ENCODE measurements at places on chromosomes 5 and 9. TPM values are rescaled to one million over a fixed set of nuclear protein-coding genes. Genes with fewer than 3 reads are reported as not detected.

ZNF608 gene
- polyA plus RNA-seq, result 9.9 TPM

SWI5 gene
- polyA plus RNA-seq, result 23.4 TPM

PIGO gene
- 20.0 TPM for polyA plus RNA-seq

TMEM174 gene
- polyA plus RNA-seq, result not detected

NDUFS4 gene
- polyA plus RNA-seq, result 44.3 TPM

DPYSL3 gene
- 15.9 TPM for polyA plus RNA-seq

FAM81B gene
- polyA plus RNA-seq, result not detected

GLRA1 gene
- not detected for polyA plus RNA-seq

OR1J2 gene
- polyA plus RNA-seq, result not detected

CCDC192 gene
- polyA plus RNA-seq, result not detected

ADCY2 gene
- 0.07 TPM for polyA plus RNA-seq

PCDHB12 gene
- 0.16 TPM for polyA plus RNA-seq

GRCh38 chr9:85859765-85860164 lies 81.2 kb upstream of the NAA35 start:
- no peak for DNase-seq

- DNase-seq, result no peak
Measured at GRCh38 chr5:117713585-117714198, 1139.1 kb upstream of the SEMA6A start.

DNA sequence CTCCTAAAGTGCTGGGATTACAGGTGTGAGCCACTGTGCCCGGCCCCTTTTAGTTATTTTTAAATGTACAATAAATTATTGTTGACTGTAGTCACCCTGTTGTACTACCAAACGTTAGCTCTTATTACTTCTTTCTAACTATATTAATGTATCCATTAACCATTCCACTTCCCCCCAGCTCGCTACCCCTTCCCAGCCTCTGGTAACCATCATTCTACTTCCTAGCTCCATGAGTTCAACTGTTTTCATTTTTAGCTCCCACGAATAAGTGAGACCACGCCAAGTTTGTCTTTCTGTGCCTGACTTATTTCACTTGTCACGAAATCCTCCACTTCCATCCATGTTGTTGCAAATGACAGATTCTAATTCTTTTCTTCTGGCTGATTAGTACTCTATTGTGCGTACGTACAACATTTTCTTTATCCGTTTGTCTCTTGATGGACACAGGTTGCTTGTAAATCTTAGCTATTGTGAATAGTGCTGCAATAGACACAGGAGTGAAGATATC lies 6.5 kb downstream of the LURAP1L start:
- no peak for DNase-seq

DNA sequence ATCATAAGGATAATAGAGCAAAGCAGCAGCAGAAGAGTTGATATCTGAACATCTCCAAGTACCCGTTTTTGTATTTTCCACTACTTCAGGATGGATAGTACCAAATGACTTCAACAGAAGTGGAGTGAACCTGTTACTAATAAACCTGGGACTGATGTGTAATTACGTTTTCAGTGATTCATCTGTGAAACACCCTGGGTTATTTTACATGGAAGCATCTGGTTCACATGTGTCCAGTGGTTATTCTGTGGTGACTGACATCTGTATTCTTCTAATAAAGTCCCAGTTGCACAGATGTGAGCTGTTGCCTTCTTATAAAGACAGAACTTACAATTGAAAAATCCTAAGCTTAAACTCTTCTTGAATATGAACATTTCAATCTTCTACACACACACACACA lies 139.7 kb upstream of the VCAN start:
- no peak for DNase-seq

- DNase-seq, result no peak
Measured at GRCh38 chr5:148585988-148586387, 68.3 kb downstream of the HTR4 start.

- no peak for DNase-seq
Measured at GRCh38 chr9:4750023-4750673, 9.1 kb upstream of the AK3 start.

DNA sequence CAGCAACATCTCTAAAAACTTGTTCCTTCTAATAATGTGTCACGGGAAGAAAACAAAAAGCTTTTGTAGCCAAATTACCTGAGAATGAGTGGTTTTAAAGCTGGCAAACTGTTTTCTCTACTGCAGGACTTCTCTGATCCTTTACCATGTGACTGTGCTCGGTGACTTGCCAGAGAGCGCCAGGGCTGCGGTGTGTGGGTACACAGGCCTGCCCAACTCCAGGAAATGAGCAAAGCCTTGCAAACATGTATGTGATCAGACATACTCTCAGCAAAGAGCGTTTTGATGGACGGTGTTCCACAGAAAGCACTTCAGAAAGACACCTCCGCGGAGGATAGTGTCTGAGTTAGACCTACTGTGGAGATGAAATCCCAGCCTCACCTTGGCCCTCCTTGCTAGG lies 157.3 kb downstream of the SPOCK1 start:
- DNase-seq, result no peak

GRCh38 chr5:2903451-2904395 lies 152.2 kb upstream of the IRX2 start:
- DNase-seq, result no peak

GRCh38 chr5:91487420-91487819 lies 104.3 kb upstream of the ARRDC3 start:
- no peak for DNase-seq

DNA sequence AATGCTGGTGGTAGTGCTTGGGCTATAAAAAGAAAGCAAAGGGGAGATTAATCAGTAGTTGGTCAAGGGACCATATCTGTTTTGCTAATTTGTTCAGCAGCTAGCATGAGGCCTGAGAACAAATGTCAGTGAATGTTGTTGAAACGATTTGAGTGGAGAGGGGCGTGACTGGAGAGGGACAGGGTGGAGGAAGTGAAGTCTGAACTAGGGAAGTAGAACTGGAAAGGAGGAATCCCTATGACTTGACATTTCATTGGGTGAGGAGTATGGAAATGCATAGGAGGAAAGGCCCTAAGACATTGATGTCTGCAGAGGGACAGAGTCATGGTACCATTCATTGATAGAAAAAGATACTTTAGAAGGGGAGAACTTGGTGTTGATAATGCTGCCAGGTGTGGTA lies 19.7 kb downstream of the TLE4 start:
- DNase-seq, result no peak

DNA sequence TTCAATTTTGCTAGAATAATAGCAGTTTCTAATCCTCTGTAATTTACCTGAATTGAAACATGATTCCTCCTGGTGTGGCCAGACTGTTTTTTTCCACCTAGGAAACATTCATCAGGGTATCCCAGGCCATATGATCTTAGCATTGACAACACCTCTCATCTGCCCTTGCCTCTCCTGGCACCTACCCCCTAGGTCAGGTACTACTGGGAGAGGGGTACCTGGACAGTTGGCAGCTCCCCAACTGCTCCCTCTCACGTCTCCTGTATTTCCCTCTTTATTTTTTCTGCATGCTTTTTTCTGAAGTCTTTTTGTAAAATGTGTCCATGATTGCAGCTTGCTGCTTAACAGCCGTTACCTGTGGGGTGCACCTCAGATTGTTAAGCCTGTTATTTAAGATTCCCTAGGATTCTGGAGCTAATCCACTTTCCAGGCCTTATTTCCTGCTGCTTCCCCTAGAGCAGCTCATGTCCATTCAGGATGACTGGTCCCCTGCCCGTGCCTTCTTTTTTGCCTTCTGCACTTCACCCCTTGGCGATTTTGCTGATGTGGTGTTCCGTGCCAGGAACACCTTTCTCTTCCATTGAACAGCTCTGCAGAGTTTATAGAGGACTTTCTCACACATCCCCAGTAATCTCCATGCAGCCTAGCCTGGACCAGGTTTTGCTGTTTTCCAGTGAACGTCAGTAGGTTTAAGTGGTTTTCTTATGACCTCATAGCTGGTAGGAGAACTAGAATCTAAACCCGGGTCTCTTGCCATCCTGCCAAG lies 33.6 kb downstream of the SNX30 start:
- no peak for DNase-seq

- DNase-seq, result no peak
Measured at GRCh38 chr5:180613188-180613813, 22.0 kb upstream of the SCGB3A1 start.

DNA sequence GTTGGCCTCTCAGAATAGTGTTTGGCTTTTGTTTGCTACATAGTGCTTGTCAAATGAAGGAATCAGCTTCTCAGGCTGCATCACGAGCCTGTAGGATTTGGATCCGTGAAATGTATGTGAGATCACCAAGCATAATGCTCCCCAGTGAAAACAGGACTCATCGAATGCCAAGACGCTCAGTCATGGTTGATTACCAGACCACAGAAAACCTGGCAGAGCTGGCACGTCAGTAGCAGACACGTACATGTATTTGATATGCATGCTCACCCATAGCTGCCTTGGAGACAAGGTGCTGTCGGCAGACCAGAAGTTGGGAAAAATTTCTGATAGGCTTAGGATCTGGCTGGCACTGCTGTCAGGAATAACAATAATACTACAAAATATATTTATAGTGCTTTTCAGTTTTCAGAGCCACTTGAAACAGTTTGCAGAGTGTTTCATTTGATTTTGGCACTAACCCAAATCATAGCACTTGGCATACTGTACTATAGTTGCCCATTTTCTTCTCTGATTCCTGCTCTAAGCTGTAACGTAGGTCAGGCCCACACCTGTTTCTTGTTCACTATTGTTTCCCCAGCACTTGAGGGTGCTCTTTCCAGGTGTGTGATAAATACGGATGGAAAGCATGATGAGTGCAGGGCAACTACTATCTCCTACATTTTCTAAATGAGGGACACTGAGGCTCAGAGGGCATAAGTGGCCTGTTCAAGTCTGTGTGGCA lies 226.1 kb downstream of the NR3C1 start:
- no peak for DNase-seq

- no peak for DNase-seq
Measured at GRCh38 chr9:114228016-114228808, 72.9 kb downstream of the COL27A1 start.

GRCh38 chr9:120841930-120842684 lies 615 bp downstream of the PSMD5 start:
- no peak for DNase-seq

DNA sequence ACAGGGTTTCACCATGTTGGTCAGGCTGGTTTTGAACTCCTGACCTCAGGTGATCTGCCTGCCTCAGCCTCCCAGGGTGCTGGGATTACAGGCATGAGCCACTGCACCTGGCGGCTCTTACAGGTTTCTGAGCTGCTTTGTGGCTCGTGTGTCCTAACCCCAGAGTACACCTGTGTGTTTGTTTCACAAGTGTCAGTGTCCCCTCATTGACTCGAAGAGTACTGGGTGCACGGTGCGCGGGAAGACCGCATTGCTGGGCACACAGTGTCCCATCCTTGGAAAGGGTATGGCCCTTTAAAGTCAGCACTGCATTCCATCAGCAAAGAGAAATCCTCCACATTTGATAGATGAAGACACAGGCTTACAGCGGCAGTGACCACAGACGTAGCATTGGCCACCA lies 23.8 kb downstream of the NDST1 start:
- DNase-seq, result no peak

DNA sequence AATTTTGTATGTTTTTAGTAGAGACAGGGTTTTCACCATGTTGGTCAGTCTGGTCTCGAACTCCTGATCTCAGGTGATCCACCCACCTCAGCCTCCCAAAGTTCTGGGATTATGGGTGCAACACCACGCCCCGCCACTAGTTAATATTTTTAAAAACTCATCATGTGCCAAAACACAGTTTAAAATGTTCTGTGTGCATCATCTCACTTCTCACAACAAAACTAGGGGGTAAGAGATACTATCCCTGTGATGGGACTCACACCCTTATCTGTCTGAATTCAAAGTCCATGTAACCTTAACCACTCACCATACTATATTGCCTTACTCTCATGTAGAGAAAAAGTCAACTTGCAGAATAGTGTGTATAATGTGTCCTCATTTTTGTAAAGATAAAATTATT lies 2.6 kb downstream of the PKD2L2 start:
- no peak for DNase-seq

- DNase-seq, result no peak
Measured at GRCh38 chr5:56977822-56978221, 25.9 kb upstream of the MIER3 start.

DNA sequence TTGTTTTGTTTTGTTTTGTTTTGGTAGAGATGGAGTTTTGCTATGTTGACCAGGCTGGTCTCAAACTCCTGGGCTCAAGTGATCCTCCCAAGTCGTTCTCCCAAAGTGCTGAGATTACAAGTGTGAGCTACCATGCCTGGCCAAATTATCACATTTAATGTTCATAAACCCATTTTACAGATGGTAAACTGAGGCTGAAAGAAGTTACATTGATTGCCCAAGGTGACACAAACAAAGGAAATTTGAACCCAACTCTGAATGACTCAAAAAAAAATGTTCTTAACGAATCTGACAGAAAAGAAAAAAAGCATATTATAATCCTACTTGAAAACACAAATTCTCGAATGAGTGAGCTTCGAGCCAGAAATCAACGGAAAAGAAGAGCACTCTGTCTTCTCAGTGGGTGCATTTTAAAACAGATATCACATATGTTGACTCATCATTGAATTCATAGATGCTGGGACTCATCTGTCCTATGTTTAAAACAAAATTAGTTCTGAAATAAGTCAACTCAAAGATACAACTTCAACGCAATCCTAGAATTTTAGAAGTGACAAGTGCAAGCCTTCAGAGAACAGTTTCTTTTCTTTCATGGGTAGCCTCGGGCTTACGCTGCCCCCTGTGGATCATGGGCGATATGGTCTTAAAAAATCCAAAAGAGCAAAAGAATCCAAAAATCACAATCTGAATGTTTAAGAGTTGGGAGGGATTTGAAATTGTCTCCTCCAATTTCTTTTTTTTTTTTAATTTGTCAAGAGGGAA lies 28.4 kb downstream of the TIMD4 start:
- no peak for DNase-seq

DNA sequence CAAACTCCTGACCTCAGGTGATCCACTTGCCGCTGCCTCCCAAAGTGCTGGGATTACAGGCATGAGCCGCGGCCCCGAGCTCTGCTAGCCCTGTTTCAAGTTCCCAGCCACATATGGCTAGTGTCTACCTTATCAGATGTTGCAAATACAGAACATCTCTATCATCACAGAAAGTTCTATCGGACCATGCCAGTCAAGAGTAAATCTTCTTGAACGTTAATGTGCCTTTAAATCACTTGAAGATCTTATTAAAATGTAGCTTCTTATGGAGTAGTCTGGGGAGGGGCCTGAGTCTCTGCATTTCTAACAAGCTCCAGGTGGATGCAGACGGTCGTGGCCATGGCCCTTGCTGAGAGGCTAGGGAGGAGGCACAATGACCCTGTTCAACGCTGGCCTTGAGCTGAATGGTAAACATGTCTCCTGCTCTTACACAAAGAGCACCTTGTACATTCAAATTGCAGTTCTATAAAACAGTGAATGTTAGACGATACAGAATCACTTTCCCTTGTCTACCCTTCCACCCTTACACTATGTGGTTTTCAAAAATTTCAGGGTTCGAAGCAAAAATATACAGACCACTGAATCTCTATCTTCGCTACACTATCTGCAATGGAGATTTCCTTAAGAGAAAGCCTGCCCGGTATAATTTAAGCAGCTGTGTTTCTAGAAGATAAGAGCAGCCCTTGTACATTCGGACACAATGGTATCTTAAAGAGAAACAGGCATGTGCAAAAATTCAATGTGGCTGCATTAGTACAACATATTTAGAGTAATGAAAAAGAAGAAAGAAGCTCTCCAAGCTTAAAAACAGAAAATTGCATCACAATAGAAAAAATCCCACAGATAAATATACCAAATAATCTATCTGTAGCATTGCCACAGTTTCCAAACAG lies 114.1 kb downstream of the FRMD3 start:
- DNase-seq, result no peak

- DNase-seq, result no peak
Measured at GRCh38 chr5:136174021-136174659, 18.8 kb downstream of the SMIM32 start.

Measured in spleen (tissue), 13 donors.